ENCODE measurements at places on chromosomes 4 and X. TPM values are rescaled to one million over a fixed set of nuclear protein-coding genes. Genes with fewer than 3 reads are reported as not detected.

Gene GC
- 168 TPM for total RNA-seq

Gene PPBP
- not detected for total RNA-seq

Gene RBMXL3
- total RNA-seq = not detected

Gene ZBED1
- total RNA-seq = 59.6 TPM
